Fibroblast of skin of right biceps (primary cell): ENCODE measurements at places on chromosomes 5 and 9.

DNA sequence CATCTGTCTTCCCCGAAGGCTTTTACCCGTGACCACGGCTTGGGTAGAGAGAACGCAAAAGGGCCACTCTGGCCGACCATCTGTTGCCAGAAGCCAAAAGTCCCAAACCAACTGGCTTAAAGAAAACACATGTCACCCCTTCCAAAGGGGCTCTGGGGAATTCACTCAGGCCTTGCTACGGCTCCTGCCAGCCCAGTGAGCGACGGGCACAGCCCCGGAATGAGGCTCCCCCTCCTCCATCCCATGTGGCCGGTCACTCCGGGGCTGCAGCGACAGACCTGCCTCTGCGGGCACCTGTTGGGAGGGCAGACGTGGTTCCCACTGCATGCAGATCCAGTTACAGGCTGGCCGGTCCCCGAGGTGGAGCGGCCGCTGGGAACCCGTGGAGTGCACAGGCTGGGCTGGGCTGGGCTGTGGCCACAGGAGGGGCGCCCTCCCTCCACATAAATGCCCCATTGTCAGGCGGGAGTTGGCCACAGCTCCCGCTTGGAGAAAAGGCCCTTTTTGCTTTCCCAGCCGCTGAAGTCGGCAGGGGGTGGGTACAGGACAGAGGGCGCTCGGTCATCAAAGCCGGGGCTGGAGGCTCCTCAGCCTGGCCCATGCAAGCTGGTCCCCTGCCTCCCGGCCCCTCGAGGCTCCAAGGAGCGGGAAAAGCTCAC lies 19.9 kb downstream of the NOTCH1 start:
- no peak for DNase-seq

GRCh38 chr5:94240596-94240992 lies 377.8 kb downstream of the KIAA0825 start:
- peak; percentile 19 for DNase-seq

DNA sequence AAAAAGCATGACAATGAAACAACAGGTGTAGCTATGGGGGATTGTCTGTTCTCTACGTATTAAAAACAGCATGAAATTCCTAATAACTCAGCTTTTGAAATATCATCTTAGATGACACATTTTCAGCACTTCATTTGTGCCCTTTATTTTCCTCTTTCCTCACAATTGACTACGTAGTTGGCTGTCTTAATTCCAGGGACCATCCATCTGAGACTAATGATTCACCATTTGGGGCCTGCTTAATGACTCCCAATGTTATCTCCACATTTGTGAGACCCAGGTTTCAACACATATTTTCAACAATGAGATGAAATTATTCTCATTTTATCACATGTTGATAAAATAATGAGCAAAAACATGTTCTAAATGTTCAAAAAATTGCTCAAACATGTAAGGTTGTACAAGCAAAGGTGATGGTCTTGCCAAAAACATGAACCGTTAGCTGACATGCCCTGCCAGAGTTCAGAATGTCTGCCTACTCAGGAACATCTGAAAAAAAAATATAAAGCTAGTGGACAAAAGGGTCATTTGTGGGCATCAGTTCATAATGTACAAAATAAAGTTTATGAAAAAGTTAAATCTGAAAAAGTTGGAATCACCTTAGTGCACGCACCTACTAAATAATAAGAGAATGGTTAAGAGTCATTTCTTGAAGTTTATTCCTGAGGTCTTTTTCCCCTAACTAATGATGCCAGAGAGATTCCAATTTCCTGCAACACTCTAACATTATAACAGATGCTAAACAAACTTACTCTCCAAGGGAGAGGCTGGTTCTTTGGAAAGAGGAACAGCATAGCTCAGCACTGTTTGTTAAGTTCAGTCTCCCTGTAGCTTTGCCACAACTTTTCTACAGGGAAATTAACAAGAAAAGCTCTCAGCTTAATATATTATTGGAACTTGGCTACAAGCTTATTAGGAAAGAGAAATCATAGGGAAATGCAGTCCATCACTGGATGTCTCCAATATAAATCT lies 275.5 kb downstream of the SPOCK1 start:
- DNase-seq, result no peak

DNA sequence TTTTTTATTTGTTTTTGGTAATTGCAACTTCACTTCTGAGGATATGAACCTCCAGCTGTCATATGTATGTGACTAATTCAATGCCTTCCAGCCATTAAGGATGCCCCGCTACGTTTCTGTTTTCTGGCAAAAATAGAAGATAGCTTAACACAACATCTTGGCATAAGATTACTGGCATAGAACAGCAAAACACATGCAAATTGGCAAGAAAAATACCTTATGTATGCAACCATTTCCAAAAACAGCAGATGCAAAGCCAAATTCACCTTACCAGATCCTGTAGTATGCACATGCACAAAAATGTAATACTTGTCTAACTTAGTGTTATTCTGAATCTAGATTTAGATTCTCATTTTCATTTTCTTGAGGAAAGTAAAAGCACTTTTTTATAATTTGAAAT lies 461.1 kb upstream of the CYLC2 start:
- DNase-seq, result no peak

- no peak for DNase-seq
Measured at GRCh38 chr9:134730011-134730760, 88.6 kb downstream of the COL5A1 start.

GRCh38 chr5:151703227-151703626 lies 16.5 kb upstream of the SPARC start:
- DNase-seq, result no peak

GRCh38 chr5:73317523-73317922 lies 131.1 kb downstream of the FOXD1 start:
- no peak for DNase-seq

- no peak for DNase-seq
Measured at GRCh38 chr5:29016067-29016466, 1977.7 kb upstream of the CDH9 start.

- DNase-seq, result peak; percentile 78
Measured at GRCh38 chr5:179679014-179679674, 1.7 kb downstream of the CBY3 start.

- DNase-seq, result peak; percentile 28
Measured at GRCh38 chr5:83711982-83712601, 8.6 kb downstream of the HAPLN1 start.

DNA sequence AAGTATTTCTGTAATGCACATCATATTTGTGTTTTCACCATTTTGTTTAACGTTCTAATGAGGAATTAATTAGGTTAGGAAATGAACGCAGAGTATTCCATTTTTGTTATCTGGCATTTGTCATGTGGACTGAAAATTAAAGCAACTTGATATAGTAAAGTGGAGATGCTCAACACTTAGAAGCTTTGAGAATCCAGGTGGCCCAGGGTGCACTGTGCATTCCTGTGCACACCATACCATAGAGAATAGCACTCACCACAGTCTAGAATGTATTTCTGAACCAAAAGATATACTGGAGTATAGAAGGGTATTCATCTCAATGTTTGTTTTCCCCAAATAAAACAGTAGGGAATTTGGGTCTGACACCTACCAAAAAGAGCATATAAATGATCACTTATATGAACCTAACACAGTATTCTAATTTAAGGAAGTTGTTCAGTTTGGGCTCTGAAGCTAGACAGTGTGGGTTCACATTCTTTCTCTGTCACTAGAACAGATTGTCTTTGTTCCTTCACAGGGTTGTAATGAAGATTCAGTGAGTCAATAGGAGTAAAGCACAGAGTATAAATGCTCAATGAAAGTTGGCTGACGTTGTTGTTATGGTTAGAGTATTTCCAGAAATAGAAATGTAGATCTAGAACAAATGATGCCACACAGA lies 125.6 kb upstream of the DMRT1 start:
- DNase-seq, result peak; percentile 29

- no peak for DNase-seq
Measured at GRCh38 chr5:51208296-51208695, 175.0 kb upstream of the ISL1 start.

GRCh38 chr9:95940265-95940664 lies 64.8 kb downstream of the ERCC6L2 start:
- no peak for DNase-seq

- no peak for DNase-seq
Measured at GRCh38 chr5:122749886-122750285, 25.0 kb upstream of the SNX2 start.

DNA sequence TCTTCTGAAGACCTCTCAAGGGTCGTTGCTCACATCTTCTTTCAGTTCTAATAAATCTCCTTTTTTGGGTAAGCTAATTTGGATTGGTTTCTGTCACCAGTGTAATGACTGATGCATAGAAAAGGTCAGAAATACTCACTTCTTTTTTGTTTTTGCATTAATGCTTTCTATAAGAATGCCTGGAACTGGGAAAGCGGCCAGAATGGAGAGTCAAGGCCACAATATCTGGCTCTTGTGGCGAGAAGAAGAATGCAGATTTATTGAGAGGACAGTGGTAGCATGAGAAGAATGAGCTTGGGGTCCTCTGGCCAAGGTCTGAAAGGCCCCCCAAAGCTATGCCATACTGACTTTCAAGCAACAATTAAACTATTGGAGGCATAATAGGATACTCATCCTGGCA lies 88.0 kb upstream of the SLC12A2 start:
- peak; percentile 71 for DNase-seq

- peak; percentile 61 for DNase-seq
Measured at GRCh38 chr9:99140685-99141314, 35.9 kb downstream of the TGFBR1 start.

DNA sequence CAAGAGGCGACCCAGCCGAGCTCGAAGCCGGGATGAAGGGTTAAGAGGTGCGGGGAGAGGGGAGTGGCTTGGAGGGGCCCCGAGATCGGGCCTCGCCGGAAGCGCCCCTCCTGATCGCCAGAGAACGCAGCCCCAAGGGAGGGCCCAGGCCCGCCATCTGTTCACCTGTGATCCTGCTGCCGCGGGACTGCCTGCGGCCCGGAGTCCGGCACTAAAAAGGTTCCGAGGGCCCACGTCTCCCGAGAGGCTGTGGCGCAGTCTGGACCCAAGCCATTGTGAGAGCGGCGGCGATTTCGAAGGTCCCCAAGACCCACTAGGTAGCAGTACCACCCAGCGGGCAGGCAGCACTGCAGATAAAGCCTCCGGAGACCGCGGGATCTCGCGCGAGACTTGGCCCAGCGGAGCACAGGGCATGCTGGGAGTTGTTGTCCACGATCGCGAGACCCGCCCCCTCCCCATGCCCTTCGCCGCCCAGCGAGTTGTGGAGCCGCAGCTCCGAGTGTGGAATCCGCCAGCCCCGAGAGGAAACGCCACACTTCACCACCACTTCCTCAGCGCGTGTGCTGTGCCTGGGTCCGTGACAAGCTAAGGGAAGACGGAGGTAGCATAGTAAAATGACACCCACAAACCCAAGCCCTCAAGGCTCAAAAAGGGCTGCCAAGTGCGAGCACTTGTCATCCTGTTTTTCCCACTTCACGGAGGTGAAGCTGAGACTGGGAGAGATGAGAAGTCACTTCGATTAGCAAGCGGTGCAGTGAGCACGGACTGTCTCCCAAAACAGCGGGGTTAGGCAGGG lies at the start of gene KIAA1191:
Gene KIAA1191 (minus strand): TSS at position 328 of the 796 bp plus-strand sequence. CDS start 2,256 bp downstream, outside the sequence.
- DNase-seq, result peak; percentile 87

GRCh38 chr5:170273968-170274710 lies 23.4 kb downstream of the LCP2 start:
- DNase-seq, result no peak

DNA sequence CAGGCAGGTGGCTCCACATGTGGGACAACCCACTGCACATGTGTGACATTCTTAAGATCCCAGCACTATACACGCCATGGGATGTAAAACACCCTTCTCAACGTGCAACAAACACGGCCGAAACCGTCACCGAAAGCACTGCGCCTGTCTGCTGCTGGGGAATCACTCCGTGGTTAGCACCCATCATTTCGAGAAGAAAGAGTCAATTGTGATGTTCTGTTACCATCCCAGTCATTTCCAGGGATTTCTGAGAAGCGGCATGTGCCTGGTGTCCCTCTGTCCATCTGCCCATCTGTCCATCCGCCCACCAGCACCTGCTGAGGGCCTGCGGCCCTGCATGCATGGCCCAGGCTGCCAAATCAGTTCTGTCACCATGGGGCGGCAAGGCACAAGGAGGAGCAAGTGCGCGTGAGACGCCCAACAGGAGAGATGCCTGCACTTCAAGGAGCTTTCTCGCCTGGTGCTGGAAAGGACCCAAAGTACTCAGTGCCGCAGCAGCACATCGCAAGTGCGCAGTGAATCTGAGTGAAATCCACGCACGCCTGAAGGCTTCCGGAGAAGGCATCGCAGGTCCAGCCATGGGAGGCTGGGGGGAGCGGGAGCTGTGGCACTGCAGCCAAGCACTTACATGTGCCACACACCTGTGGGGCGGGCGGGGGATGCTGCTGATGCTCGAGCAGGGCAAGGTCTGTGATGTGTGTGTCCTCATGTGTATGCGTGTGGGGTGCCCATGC lies 38.0 kb downstream of the VAV2 start:
- no peak for DNase-seq

DNA sequence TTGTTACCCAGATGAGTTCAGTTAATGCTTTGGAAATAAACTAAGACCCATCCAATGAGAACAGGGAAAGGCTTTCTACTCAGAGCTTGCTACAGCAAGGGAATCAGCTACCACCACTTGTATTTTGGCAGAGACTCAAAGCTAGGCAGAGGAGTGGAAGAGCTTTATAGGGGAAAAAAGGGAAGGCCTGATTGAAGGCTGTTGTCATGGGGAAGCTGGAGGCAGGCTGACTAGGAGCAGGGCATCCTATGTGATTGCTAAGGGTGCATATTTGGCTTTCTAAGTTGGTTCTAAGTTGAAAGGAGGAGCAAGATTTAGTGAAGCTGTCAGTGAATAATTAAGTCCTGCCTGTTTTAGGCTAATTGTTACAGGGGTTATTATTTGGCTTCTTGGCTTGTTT lies 115.5 kb downstream of the PTTG1 start:
- DNase-seq, result no peak

DNA sequence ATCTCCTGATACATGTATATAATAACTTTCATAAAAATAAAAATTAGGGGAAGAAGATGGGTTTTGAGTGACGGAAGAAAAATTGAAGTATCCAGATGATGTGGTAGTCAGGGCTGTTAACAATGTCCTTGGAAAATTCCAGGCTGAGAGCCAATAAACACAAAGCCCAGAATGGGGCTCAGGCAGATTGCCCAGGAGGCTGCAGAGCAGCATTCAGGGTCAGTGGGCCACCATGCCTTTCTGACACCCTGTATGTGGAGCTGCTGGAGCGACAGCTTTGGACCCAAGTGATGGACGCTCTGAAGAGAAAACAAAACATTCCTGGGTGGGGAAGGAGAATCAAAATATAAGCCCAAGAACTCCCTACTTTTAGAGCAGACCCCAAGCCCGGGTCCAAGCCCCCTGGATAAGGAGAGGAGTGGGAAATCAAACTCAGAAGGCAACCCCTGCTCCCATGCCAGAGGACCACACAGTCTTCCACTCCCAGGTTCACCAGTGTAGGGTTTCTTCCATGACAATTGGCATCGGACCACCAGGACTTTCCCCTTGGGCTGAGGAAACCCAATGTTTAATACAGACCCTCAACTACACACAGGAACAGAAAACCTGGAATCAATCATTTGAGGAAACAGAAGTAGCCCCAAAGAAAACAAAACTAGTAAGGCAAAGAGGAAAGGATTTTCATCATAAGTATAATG lies 45.7 kb upstream of the SPATA31C2 start:
- peak; percentile 20 for DNase-seq

DNA sequence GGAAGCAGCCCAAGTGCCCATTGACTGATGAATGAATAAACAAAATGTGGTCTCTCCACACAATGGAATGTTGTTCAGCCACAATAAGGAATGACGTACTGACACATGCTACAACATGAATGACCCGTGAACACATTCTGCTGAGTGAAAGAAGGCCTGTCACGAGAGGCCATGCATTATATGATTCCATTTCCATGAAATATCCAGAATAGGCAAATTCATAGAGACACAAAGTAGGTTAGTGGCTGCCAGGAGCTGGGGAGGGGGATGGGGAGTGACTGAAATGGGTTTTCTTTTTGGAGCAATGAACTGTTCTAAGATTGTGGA lies 41.4 kb downstream of the BICD2 start:
- peak; percentile 41 for DNase-seq
